ENCODE measurements at places on chromosomes 16 and 17.

DNA sequence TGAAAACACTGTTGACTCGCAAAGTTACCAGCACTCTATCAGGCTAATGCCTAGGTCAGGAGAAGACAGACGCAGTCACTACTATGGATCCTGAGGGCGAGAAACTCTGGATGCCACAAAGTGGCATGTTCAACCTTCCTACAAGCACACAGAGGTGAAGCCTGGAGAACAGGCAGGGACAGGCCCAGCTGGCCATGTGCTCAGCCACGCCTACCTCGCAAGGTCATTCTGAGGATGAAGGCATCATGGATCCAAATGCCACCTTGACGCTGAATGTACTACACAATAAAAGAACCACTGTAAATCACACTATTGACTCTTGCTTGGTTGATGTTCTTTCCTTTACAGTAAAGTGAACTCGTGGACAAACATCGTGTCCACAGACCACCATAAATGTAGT is 85.8 kb downstream of the ANKRD11 start:
- DNase-seq = no peak

GRCh38 chr17:43900858-43901754 is 6.2 kb downstream of the MPP2 start:
- DNase-seq = no peak

GRCh38 chr16:28298511-28298878 is 6.2 kb downstream of the SBK1 start:
- no peak for DNase-seq

DNA sequence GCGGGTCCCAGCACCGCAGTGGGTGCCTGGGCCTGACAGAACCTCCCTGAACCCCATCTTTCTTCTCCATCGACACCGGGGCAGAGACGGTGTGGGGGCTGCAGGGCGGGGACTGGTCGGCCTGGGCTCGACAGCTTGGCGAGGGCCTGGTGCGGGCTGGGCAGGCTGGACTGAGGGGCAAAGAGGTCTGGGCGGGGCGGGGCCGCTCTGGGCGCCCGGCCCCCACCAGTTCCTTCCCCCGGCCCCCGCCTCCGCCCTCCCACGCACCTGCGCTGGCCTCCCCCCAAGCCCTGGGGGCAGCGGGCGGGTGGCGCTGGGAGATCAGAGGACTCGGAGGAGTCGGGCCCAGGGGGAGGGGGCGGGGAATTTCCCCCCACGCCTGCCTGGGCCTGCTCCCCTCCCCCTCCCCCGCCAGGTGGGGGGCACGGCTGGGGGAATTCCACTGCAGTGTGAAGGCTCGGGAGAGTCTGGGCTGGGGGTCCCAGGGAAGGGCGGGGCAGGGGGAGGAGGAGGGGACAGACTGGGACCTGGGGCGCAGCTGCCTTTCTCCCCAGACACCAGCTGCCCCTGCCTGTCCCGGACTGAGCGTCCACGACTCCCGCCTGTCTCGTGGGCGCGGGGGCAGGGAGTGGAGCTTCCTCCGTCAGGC is 877 bp upstream of the KREMEN2 start:
- peak; percentile 28 for DNase-seq

DNA sequence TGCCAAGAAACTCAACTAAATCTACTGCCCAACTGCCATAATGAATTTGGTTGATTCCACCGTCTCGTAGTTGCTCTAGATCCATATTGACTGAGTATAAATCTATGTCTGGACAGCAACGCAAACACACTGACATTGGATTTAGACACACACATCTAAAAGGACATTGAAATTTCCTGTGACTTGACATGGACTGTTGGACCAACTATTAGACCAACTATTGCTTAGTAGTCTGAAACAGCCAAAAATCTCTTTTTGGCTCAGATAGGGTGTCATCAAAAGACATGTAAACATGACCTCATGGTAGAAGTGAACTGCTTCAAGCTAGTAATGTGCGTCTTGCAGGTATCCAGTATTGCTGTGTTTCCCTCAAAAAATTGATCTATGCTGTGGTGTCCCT is 31.3 kb downstream of the KIAA0513 start:
- no peak for DNase-seq

GRCh38 chr17:40903129-40903847 is 18.2 kb upstream of the KRT20 start:
- no peak for DNase-seq

- no peak for DNase-seq
Observed at GRCh38 chr17:66438101-66438500, 135.7 kb downstream of the PRKCA start.

- peak; percentile 22 for DNase-seq
Observed at GRCh38 chr17:43832168-43832975, 574 bp downstream of the MPP3 start.

DNA sequence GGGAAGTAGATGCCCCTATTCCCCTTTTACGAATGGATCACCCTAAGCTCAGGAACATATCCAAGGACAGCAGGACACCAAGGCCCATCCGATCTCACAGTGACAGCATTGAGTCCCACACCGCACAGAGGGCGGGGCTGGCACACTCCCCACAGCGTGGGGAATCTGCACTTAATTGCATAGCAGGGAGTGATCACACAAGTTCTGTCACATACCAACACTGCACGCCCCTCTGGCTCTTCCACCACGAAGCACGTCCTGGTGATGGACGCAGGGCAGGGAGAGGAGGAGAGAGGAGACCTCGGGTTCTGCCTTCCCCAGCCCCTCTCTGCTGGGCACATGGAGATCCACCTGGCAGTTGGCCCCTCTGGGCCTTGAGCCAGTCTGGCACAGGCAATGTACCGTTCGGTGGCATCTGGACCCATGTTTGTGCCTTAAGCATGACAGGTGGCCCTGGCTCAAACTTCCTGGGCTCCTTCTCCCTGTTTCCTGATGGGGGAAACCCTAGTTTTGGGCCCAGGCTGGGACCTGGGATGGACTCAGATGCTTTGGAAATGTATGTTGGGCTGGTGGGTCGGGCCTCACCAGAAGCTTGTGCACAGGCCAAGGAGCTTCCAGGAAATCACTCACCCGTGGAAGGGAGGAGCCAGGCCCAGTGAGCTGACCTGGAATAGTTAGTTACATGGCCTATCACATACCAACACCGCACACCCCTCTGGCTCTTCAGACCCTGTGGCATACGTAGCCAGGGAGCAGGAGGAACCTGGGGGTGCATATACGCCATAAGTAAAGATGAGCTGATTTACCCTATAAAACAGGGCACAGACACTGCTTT is 35.1 kb upstream of the CREBBP start:
- DNase-seq = no peak

DNA sequence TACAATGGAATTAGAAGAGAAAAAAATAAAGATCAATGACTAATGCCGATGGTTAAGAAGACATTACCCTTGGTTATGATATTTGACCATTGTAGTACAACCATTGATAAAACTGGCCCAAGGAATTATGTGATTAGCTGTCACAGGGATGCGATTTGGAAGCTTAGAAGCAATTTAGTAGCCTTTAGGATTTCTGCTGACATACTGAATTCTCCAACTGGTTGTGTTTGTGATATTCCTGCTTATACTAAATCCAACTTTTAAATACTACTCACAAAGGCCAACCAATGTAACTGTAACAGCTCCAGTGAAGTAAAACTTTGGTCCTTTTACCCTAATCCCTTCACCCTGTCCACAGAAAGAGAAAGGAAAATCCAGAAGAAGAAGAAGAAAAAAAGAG is 31.4 kb upstream of the ABCA6 start:
- no peak for DNase-seq
